ENCODE measurements at places on chromosomes 5 and 9.

- no peak for DNase-seq
These were observed 838.3 kb downstream of the TLE4 start for GRCh38 chr9:80410106-80410505.

DNA sequence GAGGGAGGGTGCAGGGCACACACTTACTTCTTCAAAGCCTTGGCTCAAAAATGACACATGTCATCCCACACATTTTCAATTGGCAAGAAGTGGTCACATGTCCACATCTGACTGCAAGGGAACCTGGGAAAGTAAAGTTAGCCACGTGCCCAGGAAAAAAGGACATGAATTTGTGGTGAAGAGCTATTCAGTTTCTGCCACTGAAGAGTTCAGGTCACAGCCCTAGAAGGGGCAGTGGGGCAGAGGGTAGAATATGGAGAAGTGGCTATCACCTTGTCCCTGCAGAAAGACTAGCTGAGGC, 1.9 kb upstream of the RGS14 start:
- DNase-seq: no peak

GRCh38 chr5:179822444-179822990, 1.8 kb downstream of the SQSTM1 start:
- no peak for DNase-seq

DNA sequence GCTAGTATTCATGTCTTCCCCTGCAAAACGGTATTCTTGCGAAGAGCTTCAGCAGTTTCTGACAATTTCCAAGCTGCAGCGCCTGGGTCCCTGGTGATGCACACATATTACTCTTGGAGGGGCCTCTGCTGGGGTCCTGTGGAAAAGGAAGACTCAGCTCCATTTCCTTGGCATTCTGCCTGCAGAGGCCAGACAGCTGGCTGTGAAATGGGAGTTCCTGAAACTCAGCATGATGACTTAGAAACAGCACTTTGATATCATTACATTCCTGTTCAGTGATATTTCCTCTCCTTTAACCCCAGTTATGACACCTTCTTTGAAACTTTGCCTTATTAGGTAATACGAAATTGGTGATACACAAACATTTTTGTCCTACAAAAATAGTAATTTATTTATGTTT, 98.5 kb downstream of the APBA1 start:
- DNase-seq: no peak

GRCh38 chr9:8304720-8305119, 505.1 kb upstream of the DMAC1 start:
- no peak for DNase-seq

GRCh38 chr5:172133359-172134029, 54.5 kb downstream of the STK10 start:
- DNase-seq: no peak

DNA sequence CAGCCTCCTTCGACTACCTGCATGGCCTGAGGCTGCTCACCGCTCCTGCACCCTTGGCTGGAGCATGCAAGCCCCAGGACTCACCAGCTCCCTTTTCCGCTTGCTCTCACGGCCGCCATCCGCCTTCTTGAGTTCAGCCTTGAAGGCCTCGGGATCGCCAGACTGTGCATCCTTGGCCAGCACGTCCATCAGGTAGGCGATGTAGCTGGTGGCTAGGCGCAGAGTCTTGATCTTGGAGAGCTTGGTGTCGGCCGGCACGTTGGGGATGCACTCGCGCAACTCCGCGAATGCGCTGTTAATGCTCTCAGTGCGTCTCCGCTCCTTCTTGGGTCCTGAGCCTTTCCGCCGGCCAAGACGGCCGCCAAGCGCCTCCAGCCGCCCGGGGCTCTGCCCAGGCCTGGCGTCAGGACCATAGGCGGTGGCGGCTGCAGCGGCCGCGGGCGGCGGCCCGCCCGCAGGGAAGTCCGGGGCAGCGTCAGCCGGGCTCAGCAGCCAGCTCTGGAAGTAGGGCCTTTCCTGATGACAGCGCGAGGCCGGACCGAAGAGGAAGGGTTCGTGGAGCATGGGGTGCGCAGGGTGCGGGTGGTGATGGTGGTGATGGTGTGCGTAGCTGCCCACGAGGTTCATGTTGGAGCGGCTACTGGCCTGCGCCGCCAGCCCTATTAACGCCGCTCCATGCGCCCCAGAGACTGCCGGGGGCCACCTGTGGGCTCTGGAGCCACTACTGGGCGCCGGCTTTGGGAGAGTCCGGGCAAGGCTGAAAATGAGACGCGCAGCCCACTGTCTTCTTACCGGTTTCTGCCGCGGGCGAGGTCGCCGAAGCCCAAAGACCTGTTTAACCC, 424 bp downstream of the HAND1 start:
- DNase-seq: no peak

GRCh38 chr9:94865582-94866452, 139.3 kb downstream of the AOPEP start:
- no peak for DNase-seq

DNA sequence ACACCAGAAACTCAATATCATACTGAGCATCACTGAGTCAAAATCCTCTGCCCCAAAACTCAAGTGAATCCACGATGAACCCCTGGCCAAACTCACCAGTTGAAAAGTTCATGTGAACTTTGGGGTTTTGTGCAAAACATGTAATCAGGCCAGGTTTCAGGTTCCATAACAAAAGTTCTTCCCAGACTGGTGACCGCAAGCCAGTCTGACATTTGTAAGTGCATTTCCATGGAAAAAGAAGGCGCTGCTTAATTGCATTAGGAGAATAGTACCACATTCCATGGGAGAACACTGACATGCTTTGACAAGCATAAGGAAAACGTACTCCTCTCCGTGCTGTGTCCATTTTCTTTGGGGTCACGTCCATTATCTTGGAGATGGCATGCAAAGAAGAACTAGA, 567.0 kb downstream of the BNC2 start:
- DNase-seq: no peak
